Effector CD4-positive, alpha-beta T cell (primary cell): ENCODE measurements at places on chromosomes 6 and 20.

- no peak for DNase-seq
These were observed 104.9 kb downstream of the GJA10 start for GRCh38 chr6:89999154-89999553.

- DNase-seq, result no peak
These were observed 280.5 kb downstream of the SYNE1 start for GRCh38 chr6:152356662-152357061.

GRCh38 chr6:17679726-17680125, 27.0 kb downstream of the NUP153 start:
- no peak for DNase-seq

- no peak for DNase-seq
These were observed 311.2 kb downstream of the NRN1 start for GRCh38 chr6:5695260-5696245.

DNA sequence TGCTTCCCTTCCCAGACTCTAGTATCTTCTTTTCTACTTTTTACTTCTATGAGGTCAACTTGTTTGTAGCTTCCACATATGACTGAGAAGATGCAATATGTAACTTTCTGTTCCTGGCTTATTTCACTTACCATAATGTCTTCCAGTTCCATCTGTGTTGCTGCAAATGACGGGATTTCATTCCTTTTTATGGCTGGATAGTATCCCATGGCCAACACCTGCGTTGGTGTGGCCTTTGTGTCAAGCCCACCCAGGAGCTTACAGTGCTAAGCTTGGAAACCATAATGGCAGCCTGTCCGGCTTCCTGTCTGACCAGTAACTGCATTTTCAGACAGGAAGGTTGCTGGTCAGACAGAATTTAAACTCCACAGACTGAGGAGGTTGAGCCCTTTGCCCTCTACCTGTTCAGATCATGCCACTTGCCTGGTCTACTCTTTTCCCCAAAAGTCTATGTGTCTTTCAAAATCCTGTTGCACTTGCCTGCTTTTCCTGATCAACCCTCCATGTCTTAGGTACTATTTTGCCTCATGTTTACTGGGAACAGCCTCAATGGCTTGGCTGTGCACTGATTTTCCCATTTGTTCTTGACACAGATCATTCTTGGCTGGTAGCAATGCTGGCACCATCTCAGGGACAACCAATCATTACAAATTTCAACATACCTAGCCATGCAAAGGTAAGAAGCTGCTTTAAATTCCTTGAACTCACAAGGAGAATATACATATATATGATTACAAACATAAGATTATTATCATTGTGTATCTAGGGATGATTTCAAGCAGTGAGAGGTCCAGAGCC, 114.3 kb upstream of the PLEKHG1 start:
- DNase-seq, result no peak

- DNase-seq, result no peak
These were observed 28.3 kb downstream of the MEP1A start for GRCh38 chr6:46821458-46821881.

DNA sequence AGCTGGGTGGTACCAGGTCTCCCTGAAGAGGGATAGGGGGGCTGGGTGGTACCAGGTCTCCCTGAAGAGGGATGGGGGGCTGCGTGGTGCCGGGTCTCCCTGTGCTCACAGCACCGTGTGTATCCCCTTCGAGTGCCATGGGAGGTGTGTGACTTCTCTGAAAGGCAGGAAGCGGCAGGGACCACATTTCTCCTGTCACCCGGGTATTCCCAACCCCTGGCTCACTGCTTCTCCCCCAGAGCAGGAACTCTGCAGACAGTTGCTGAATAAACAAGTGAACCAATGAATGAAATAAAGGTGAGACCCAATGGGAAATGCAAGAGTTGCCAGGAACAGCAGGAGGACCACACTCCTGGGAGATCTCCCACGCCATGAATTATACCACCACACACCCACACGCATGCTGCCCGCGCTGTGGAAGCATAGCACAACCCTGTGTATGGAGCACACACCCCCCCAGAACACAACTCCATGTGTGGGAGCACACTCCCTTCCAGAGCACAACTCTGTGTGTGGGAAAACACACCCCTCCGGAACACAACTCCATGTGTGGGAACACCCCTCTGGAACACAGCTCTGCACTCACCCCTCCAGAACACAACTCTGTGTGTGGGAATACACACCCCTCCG, 50.7 kb downstream of the RNASET2 start:
- DNase-seq, result no peak

- DNase-seq, result no peak
These were observed 19.8 kb upstream of the ADRM1 start for GRCh38 chr20:62282877-62283503.
